ENCODE measurements at places on chromosomes 2 and 18.

DNA sequence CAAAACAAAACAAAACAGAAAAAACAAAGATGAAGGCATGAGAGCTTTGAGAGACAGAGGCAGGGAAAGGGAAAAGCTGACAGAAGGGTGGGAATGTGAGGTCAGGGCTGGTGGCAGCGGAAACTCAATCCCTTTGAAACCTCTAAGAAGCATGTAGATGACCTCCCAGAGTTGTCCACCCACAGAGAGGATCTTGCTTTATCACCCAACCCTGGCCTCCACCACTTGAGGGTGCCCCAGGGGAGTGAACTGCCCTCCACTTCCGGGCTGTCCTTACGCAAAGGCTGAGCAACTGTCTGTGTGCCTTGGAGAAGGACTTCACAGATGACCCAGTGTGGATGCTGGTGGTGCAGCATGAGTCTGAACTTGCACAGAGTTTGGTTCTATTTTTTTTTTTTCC is 26.7 kb downstream of the PDCL3 start:
- DNase-seq = no peak

DNA sequence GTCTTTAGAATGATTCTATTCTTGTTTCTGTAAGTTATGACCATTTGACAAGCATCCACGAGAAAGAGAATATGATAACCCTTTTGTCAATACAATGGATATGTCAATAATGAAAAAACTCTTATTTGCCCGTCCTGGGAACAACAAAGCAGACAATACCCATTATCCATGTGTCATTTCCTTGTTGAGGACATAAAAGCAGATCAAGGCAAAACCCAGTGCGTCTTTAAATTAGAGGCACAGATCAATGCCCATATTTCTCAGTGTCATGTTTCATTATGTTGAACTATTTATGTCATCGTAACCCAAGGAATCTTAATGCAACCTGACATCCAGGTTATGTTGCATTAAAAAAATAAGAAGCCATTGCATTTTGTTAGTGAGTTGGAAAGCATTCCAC is 365.0 kb upstream of the CELF4 start:
- no peak for DNase-seq

GRCh38 chr2:135132314-135132713 is 80.2 kb downstream of the RAB3GAP1 start:
- DNase-seq = no peak

DNA sequence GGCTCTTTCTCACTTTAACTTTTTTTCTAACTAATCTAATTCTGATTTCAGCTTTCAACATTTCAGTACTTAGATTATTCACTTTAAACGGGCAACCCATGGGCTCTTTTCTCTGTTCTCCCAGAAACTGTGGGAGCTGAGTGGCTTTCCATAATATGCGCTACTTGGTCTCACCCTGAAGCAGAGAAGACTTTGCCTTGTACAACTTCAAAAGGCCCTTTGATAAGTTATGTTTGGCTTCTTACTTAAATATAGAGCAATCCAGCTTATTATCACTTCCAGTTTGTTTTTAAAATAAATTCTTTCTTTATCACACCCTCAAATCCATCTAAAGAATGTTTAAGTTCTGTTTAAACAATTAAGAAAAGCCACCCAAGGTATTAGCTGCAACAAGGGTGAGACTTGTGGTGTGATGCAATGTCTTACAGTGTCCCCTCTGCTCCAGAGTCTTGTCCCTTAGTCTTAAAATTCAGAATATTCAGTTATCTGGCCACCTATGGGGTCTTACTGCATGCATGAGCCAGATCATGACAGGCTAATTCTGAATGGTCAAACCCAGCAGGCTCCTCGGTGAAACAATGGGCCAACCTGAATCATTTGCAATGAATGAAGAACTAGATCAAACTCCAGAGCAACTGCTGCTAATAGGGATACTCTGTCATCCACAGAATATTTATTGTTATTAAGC is 38.8 kb downstream of the GCG start:
- DNase-seq = no peak

DNA sequence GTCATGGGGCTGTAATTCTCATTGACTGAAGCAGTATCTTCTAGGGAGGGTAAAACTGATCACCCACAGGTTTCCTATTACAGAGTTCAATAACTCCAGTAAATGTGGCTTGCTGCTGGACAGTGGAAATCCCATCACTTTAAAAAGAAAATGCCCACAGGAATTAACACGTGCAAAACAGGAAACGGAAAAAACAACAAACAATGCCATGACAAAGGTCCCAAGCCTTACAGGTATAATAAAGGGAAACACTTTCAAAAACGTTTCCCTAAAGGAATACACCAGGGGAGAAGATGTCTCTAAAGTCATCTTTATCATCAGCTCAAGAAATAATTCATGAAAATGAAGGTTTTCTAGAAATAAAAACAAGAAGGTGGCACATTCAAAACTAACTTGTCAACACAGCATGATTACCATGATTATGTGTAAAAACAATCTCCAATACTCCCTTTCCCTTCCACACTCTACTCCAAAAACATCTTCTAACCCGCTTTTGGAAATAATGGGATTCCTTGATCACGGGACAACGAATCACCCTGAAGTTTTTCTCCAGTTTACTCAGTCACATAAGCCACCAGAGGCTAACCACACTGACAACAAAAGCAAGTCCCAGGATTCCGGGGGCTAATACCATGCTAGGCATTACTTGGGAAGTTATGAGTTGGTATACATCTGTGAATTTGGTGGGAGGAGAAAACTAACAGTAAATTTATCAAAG is 167.9 kb downstream of the TCF4 start:
- DNase-seq = no peak

Data from stimulated activated CD4-positive, alpha-beta T cell treated with anti-CD3 and anti-CD28 coated beads, Interleukin-1b, Interleukin-23, amount 100 ng/mL, for 24 hours (primary cell).